ENCODE measurements at places on chromosomes 3 and 15. TPM values are rescaled to one million over a fixed set of nuclear protein-coding genes. Genes with fewer than 3 reads are reported as not detected.

- peak; percentile 16 for DNase-seq
These were observed 611 bp upstream of the BNIP2 start for GRCh38 chr15:59689626-59690236.

DNA sequence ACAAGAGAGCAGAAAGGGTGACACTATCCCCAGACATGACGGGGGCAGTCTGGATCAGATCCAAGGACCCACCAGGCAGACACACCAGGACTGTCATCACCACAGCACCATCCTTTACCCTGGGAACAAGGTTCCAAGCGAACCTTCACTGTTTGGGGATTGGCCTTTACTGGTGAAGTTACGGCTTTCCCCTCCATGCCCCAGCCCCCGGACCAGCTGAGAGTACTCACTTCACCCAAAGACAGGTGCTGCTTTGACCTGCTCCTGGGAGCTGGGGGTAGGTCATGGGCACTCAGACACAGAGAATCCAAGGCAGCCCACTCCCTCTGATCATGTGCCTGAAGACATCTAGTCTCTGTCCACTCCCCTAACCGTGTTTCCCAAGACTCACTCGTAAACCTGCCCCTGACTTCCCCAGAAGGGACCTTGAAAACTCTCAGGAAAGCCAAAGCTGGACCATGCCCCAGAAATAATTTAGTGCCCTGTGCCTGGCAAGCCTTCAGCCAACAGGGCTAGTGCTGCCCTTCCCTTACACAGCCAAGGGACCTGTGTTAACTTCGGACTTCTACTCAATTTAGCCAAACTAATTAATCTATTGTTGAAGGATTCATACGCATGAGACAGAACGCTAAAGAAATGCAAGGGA is 2.8 kb downstream of the RRP9 start:
- DNase-seq: no peak

DNA sequence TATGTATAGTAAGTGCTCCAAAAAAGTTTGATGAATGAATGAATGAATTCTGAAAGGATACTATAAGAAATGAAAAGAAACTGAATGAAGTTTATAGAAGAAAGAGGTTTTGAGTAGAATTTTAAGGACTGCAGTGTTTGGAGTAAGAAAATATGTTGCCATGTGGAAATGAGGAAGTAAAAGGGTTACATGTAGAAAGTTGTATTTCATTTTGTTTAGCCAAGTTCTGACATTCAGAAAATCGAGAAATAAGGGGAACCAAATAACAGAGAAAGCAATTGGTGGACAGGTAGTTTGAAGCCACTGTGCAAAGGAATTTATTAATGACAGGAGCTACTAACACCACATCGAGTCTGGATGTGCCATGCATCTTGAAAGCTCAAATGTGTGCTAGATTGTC is 200.7 kb downstream of the SATB1 start:
- no peak for DNase-seq

The TMEM207 gene
- polyA plus RNA-seq: 23.9 TPM

The HIGD2B gene
- polyA plus RNA-seq: not detected

DNA sequence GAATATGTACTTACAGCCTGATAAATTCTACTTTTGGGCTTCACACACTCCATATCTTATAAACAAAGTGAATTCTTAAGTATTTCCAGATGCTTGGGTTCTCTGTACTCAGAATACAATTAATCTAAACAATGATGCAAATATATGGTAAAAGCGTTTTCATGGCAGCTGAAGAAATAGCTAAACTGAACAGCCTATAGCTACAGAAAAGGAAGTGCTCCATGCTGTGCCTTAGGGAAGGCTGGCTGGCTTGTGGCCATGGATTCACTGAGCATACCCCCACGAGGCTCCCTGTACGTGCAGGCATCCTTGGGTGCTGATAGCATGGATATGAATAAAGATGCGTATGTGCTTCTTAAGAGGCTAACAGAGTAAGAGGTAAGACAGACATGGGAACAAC is 264.0 kb downstream of the KLF13 start:
- no peak for DNase-seq

GRCh38 chr15:100704281-100705055 is 102.1 kb downstream of the ASB7 start:
- DNase-seq: no peak

GRCh38 chr3:12513694-12514446 is 29.6 kb downstream of the TSEN2 start:
- DNase-seq: no peak

GRCh38 chr3:143865302-143865701 is 17.0 kb upstream of the SLC9A9 start:
- no peak for DNase-seq

The HRH1 gene
- polyA plus RNA-seq: 2.6 TPM

DNA sequence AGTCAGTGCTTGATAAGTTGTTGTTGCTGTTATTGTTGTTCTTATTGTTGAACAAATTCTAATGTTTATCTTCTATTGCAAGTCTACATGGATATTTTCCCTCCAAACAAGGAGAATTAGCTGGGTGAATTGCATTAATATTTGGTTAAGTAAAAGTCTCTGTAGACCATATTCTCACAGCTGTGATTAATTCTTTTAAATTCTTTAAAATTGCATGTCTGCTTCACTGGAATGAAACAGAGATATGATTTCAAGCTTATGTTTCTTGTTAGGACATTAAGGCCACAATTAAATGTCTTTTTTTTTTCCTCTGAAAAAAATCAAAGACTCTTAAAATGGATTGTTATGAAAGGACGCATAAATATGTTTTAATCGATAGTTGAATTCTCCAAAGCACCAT is 153.4 kb downstream of the EBLN2 start:
- no peak for DNase-seq

The SEC22C gene
- polyA plus RNA-seq: 45.8 TPM

GRCh38 chr3:151113343-151113742 is 27.9 kb downstream of the MED12L start:
- no peak for DNase-seq

The DUOX1 gene
- polyA plus RNA-seq: 2.6 TPM

DNA sequence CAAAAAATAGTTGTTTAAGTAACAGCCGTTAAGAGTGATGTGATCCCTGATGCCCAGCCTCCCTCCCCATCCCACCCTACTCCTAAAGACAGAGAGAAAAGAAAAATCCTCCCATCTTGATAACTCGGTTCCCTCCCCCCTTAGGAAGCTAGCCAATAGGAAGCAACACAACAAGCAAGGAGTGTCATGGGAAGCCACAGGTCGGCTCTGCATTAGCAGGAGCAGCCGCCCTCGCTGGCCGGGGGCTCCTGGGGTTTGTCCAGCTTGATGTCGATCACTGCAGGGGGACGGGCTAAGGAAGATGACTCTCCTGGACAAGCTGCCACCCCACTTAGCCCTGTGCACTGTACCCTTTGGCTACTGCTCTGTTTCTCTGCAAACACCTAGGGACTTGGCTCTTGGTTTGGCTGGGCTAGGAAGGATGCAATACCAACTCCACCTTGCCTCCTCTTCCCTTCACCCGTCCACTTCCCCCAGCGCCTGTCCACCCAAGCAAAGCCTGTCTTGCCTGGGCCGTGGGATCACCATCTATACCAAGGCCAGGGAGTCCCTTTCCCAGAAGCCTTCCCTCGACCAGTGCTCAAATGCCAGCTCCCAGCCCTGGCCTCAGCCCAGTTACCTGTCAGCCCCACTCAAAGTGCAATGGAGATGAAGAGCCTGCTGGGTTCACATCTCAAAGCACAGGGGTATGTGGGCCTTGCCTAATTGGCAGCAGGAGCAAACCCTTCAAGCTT is 23.1 kb downstream of the SRPRB start:
- DNase-seq: no peak

GRCh38 chr3:107651782-107652181 is 129.0 kb downstream of the BBX start:
- DNase-seq: no peak

The SAMD7 gene
- not detected for polyA plus RNA-seq

The CCDC80 gene
- polyA plus RNA-seq: 112 TPM

The CPN2 gene
- 1.00 TPM for polyA plus RNA-seq

GRCh38 chr3:47089630-47090029 is 74.3 kb downstream of the SETD2 start:
- no peak for DNase-seq

DNA sequence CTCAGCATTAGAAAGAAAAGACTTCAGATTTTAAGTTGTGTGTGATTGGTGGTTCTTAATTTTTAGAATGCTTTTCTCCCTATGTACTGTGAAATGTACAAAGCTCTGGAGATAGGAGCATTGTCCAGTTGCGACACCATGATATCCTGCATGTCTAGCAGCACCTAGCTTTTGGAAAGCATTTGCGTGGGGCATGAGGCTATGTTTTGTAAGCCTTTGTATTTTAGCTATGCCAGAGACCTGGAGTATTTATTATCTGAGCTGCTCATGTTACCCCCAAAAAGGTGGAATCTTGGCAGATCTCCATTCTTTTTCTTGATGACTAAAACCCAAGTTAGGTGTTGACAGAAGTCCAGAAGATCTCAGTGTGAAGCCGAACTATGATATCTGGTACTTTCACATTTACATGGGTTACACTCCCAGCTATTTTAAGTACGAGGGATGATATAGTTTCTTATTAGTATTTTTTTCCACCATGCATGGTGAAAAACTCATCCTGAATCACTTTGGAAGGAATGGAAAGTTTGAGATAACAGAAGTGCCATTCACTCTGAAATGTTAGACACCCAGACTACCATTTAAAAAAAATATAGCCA is 126.7 kb upstream of the SAMMSON start:
- no peak for DNase-seq

DNA sequence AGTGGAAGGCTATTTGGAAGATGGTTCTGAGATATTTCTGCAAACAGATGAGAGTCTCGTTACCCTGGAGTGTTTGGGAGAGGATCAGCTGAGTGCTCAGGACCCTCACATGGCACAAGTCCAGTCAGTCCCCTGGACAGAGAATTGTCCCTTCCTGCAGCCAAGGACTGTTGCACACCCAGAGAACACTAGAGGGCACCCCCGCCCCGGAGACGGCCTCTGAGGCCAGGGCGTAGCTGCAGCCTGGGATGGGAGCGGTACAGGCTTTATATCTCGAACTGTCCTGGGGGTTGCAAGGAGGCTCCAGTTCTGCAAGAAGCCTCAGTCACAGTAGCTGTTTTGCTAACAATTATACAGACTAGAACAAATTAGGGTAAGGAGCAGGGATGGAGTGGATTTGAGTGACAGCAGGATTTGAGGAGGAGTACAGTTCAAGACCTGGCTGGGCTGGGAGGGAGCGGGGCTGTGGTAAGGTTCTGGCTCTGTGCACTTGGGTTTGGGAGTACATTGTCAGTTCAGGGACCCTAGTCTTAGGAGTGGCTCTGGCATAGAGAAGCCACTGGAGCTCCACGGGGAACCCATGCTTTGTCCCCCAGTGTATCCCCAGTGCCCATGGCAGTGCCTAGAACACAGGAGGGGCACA is 67.6 kb upstream of the HACD2 start:
- no peak for DNase-seq

The NEK10 gene
- 1.9 TPM for polyA plus RNA-seq

The PLIN1 gene
- polyA plus RNA-seq: 1.3 TPM

GRCh38 chr15:45134682-45135604 is 5.1 kb downstream of the DUOX1 start:
- DNase-seq: no peak

The ANKUB1 gene
- not detected for polyA plus RNA-seq

GRCh38 chr15:87924433-87924832 is 332.1 kb downstream of the NTRK3 start:
- DNase-seq: no peak

DNA sequence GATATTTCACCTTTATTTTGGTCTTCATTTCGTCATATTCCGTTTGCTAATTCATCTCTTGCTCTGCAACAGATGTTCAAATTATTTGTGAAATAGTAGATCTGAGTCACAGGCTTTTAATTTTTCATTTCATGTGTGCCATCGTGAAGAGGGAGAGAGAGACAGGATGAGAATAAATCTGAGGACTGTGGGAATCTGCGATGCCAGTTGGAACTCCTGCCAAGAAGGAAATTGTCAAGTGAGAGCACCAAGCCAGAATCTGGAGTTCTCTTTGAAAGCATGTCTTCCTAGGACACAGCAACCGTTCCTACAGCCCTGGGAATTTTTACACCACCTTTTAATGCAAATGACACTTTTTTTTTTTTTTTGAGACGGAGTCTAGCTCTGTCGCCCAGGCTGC is 48.8 kb downstream of the NSMCE3 start:
- DNase-seq: no peak

GRCh38 chr3:127212231-127212630 is 19.3 kb downstream of the PRR23E start:
- DNase-seq: no peak

The MOBP gene
- polyA plus RNA-seq: 0.12 TPM

The SAMMSON gene
- not detected for polyA plus RNA-seq

DNA sequence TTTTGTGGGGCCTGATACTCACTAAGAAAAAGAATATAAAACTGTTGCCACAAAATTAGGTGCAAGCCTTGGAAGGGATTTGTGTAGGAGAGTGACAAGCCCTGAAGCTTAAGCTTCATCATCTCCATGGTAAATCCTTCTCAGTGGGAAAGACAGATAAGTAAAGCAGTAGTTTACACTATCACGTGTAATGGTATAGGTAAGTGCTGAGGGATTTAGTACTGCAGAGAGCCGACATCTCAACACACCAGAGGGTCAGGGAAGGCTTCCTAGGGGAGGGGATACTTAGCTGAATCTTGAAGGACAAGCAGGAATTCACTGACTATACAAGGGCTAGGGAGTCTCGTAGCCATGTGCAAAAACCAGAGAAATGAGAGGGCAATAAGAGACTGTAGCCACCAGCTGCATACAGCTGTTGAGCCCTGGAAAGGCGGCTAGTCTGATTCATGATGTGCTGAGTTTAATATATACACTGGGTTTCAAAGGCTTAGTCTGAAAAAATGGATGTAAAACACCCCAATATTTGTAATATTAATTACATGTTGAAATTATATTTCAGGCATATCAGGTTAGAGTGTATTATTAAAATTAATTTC is 11.1 kb downstream of the SLC24A1 start:
- peak; percentile 23 for DNase-seq

GRCh38 chr3:168117853-168118313 is 22.2 kb upstream of the GOLIM4 start:
- no peak for DNase-seq

GRCh38 chr3:6249679-6250078 is 611.2 kb upstream of the GRM7 start:
- DNase-seq: no peak

Data from right renal pelvis (tissue), 4 donors.